ENCODE measurements at places on chromosomes 13 and 19.

- DNase-seq = no peak
Observed at GRCh38 chr19:2574971-2575630, 99.2 kb downstream of the GADD45B start.

DNA sequence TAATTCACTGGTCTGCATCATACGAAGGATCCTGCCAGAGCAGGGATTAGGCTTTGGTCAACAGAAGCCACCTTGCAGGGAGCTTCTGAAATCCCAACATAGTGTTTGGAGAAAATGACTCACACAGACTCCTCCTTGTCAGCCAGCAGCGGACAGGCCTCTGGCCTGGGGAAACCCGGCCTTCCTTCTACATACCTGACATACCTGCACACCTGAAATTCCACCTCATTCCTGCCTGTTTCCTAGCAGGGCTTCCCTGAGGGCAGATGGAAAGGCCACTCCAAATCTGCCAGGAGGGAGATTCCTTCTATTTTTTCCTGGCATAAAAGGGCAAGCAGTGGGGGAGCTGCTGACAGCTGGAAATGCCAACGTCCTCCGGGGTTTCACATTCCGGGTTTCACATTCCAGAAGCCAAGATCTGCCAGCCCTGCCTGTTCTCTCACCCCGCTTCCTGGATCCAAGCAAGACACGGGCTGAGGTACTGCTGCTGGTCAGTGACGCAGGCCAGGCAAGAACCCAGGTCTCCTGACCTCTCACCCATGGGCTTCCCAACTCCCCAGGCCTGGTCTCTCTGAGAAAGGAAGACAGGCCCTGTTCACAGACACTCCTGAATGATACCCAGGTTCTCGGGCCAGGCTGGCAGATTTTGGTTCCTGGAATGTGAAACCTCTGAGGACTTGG lies 18.2 kb upstream of the IGFL1 start:
- peak; percentile 30 for DNase-seq

DNA sequence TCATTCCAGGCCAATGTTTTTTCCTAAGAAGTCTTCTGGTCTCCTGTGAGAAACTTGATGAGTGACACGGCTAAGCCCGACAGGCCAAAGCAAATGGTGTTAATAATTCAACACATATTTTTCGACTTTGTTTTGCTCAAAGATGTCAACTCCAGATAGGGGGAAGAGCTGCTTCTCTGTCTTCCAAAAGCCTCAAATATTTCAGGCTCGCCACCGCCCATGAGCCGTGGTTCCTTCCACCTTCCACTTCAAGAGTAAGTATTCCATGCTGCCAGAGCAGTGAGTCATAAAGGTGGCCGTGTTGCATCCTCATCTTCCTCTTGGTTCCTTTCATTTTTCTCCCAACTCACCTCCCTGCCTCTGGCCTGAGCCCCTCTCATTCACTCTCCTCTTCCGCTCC lies 272.6 kb downstream of the EFNB2 start:
- DNase-seq = no peak

GRCh38 chr19:22608441-22608840 lies 25.7 kb upstream of the ZNF492 start:
- DNase-seq = no peak

DNA sequence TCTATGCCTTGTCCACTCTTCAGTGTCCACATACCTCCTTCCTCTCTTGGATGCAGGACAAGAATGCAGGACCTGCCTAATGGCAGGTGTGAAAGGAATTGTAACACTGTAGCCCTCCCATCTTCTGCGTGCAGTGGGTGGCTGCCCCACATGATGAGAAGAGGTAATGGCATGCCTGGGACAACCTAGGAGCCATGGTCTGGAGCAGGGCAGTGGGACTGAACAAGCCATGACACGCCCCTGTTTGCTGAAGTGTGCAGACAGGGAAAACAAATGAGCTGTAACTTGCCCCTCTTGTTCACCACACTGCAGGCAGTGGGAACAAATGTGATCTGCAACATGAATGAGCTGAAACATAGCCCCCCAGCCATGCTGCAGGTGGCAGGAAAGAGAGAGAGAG lies 192.2 kb downstream of the PCDH17 start:
- no peak for DNase-seq

- no peak for DNase-seq
Observed at GRCh38 chr13:51782026-51782710, 21.8 kb downstream of the DHRS12 start.
